Pons (tissue), 1 donor: ENCODE measurements at places on chromosomes 5 and 9.

DNA sequence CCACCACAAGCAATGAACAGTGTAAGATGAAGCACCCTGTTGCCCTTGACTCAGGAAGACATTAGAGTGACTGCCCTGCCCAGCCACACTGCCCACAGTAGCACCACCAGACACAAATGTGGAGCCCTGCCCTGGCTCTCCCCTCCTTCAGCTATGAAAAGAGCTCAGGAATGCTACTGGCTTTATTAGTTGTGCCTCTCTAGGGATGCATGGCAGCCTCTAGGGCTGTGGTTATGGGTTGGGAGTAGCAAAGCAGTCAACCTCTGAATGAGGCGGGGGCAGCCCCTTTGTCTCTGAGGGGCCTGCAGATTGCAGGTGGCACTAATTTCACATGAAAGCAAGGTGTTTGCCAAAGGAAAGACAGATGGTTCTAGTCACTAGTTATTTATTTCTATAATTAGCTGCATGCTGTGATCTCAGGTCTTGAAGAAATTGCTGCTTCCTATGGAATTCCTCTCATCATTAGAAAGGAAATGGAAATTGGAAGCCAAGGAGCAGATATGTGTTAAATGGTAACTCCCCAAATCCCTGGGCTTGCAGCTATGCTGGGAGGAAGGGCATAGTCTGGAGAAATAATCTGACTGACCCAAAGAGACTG is 259.4 kb downstream of the TLR4 start:
- DNase-seq = no peak

DNA sequence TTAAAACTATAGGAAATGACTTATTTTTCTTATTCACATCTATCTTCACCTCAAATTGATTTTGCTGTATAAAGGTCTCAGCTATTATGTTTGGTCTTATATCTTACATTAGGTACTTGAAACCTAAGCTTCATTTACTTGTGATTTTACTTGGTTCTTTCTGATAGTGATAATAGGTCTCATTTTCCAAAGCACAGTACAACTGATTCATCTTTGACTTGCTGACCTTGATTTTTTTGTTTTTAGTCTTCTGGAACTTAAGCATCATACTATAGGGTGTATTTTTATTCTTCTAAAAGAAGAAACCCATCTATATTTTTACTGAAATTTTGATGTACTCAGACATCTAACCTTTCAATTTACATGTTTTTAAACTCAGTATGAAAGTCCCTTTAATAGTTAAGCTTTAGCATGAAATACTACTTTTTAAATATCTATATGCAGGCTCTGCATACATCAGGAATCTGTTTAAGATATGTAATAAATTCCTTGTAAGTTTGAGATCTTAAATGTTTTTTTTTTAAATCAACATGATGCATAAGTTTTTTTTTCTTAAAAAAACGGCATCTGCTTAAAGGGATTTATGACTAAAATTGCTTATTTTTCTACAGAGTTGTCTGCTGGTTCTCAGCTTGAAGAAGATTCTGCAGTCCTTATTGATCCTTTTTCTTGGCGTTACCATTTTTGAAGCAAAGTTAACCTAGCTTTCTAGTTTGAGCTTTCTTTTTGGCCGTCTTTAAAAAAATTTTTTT is 13.3 kb downstream of the MATR3 start:
- DNase-seq = no peak

DNA sequence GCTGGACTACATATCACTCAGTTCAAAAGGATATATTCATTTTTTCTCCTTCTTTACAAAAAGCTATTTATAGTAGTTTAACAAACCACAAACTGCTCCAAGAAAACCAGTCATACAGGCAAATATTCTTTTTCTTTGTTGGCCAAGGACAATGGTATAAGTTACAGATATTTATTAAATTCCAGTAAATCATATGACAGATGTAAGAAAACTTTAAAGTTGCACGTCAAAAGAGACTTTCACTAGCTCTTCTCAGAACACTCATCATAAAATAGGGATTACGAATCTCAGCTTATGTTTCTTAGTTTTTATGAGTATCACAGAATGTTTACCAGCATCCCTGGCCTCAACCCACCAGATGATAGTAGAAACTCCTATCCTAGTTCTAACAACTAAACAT is 67.2 kb downstream of the ANKRD31 start:
- DNase-seq = no peak

- no peak for DNase-seq
Observed at GRCh38 chr5:132377738-132378137, 8.2 kb downstream of the SLC22A5 start.

GRCh38 chr9:19136129-19136528 is 8.8 kb upstream of the PLIN2 start:
- DNase-seq = no peak

DNA sequence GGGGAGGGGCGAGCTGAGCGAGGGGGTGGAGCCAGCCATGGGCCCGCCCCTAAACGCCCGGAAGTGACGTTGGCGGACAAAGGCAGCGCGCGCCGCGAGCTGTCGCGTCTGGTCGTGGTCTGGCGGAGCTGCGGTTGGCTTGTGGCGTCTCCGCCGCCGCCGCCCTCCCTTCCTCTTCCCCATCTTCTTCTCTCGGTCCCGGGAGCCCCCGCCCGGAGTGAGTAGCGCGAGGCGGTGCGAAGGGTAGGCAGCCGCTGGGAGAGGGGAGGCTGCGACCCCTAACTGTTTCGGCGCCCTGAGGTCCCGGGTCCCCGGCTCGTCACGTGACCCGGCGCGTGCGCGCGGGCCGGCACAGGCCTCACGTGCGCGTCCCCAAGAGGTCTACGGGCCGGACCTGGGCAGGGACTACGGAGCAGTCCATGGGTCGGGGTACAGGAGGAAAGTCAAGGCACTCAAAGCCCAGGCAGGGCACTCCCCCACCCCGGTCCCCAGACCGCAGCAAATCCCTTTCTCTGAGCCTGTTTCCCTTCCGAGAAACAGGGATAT is at the start of gene NTMT1:
Gene NTMT1 (plus strand): TSS at position 85 of the 546 bp plus-strand sequence. CDS start 6,541 bp downstream, outside the sequence.
- DNase-seq = peak; percentile 81

GRCh38 chr9:86322973-86323644 is 31.1 kb downstream of the TUT7 start:
- DNase-seq = no peak

DNA sequence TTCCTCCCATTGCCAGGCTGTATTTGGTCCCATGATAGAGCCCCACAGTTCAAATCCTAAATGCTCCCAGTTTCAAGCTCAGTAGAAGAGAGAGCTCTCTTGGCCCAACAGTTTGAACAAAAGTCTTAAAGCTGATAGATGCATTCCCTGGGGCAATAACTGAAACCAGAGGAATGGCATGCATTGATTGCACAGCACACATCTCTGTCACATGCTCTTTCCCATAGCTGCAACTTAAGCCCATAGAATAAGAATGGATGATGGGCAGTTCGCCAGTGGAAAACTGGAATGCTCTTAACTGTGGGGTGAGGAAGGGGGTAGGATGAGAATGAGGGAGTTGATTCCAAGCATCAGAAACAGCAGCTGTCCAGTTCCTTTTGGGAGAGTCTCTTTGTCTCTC is 1942.4 kb upstream of the WWC1 start:
- no peak for DNase-seq

DNA sequence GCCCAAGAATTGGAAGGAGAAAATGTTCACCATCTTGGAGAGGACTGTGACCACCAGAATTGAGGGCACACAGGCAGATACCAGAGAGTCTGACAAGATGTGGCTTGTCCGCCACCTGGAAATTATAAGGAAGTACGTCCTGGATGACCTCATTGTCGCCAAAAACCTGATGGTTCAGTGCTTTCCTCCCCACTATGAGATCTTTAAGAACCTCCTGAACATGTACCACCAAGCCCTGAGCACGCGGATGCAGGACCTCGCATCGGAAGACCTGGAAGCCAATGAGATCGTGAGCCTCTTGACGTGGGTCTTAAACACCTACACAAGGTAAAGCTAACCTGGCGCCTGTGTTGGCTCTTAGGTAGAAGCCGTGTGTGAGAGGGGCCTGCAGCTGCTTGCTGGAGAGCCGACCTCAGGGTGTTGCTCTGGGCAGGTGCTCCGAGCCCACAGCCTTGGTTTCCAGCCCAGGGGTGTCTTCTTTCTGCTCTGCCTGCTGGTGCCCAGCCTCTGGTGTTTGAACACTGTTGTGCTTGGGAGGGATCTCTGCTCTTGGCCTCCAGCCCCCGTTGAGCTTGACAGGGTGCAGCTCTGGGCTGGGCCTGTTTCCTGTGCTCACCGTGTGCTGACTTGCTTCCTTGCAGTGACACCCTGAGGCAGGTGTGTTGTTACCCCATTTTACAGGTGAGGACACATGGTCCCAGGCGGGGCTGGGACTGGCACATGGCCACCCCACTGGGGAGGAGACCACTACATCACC is 10.9 kb downstream of the EXOC3 start:
- no peak for DNase-seq

DNA sequence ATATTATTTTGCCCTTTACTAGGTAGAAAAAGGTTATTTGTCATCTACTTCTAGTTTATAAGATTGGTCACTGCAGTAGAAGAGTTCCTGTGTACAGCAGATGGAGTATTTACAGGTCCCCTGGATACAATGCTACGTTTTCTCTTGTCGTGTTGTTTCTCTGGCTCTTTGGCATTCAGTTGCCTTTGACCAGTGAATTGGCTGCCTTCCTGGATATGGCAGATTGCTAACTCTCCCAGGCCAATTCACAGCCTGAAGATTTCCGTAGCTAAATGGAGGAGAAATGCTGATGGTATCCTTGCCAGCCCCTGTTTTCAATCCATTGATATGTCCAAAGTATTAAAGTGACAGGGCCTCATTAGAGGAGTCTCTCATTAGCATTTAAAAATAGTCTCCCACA is 32.5 kb upstream of the GNAQ start:
- DNase-seq = peak; percentile 91
